ENCODE measurements at places on chromosomes 7 and 10.

GRCh38 chr10:132336919-132337407, 5.0 kb downstream of the LRRC27 start:
- no peak for DNase-seq

- peak; percentile 47 for DNase-seq
Observed at GRCh38 chr10:76397181-76398042, 966.0 kb downstream of the LRMDA start.

- DNase-seq, result no peak
Observed at GRCh38 chr10:80449520-80449919, 4.6 kb upstream of the TSPAN14 start.

GRCh38 chr10:61887772-61888171, 13.7 kb upstream of the ARID5B start:
- DNase-seq, result no peak

GRCh38 chr10:47289921-47290320, 10.1 kb upstream of the GDF10 start:
- no peak for DNase-seq

- DNase-seq, result peak; percentile 2
Observed at GRCh38 chr10:15632456-15633091, 87.1 kb downstream of the ITGA8 start.

GRCh38 chr7:43758822-43759683, 573 bp downstream of the BLVRA start:
- DNase-seq, result peak; percentile 33

GRCh38 chr7:102012941-102013461, 195.6 kb downstream of the CUX1 start:
- no peak for DNase-seq

- no peak for DNase-seq
Observed at GRCh38 chr10:110648692-110649346, 4.7 kb downstream of the RBM20 start.

DNA sequence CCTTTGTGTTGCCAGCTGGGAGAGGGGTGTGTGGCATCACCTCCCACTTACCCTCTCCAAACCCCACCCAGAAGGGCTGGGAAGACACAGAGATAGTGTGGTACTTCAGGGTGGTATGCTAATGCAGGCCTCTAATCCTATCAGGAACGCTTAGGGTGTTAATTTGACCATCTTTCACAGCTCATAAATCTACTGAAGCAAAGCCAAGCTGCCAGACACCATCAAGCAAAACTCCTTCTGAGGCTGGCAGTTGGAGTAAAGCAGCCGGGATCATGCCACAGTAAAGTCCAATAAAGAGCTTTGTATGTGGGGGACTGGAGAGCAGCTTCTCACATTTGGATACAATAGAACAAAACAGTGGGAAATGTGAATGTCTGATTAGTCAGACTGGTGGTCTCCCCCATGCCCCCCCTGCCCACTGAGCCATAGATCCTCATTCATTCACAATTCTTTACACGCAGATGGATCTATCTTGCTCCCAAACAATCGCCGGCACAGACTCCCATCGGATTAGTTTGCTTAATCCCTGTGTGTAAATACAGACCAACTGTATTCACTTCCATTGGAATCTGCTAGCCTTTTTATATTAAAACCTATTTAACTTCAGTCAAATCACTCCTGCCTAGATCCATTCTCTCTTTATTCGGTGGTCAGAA, 29.6 kb downstream of the FGFBP3 start:
- DNase-seq, result no peak

DNA sequence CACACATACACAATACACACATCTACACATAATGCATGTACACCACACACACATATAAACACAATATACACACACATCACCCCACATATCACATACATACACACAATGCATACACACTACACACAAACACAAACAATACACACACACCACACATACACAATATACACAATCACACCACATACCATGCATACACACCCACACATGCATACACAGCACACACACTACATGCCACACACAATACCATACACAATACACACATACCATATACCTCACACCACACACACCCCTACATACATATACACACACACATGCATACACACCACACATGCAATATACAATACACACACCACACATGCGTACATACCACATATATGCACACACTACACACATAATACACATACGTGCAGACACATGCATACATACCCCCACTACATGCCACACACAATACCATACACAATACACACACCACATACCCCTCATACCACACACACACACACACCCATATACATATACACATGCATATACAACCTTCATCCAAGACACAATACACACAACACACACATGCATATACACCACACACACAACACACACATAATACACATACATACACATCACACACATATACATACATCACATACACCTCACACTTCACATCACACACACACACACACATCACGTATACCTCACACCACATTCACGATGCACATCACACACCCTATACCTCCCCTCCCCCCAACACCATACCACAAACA, 34.0 kb downstream of the PSMC2 start:
- DNase-seq, result no peak

GRCh38 chr10:8951440-8952089, 897.1 kb downstream of the GATA3 start:
- DNase-seq, result no peak

GRCh38 chr7:55570939-55571338, 1.4 kb downstream of the VOPP1 start:
- peak; percentile 83 for DNase-seq

DNA sequence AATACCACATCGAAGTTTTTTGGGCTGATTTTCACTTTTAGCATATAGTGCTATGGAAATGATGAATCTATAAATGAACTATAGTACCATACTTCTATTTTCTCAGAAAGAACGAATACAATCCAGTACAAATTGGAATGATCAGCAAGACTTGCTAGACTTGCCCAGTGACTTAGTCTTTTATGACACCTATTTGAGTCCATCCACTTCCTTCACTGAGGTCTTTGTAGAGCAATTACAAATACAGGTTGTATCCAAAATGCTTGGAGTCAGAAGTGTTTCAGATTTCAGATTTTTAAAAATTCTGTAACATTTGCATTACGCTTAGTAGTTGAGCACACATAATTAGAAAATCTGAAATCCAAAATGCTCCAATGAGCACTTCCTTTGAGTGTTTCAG, 104.3 kb downstream of the NRBF2 start:
- no peak for DNase-seq

GRCh38 chr10:133088179-133088955, 643 bp downstream of the ADGRA1 start:
- no peak for DNase-seq

DNA sequence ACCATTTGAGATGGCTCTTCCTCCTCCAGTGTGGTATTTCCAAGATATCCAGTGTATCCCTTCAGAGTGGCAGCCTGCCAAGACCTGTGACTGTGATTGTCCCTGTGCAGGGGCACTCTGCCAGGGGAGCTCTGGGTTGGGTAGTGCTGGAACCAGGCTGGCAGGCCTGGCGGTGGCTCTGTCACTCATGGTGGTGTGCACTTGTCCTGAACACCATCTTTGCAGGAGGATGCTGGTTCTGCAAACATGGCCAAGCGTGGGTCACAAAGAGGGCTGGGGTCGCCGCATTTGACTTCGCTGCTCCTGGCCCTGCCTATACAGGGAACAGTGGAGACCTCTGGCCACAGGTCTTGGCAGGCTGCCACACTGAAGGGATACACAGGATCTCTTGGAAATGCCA, 205.2 kb downstream of the PRPF18 start:
- DNase-seq, result no peak

DNA sequence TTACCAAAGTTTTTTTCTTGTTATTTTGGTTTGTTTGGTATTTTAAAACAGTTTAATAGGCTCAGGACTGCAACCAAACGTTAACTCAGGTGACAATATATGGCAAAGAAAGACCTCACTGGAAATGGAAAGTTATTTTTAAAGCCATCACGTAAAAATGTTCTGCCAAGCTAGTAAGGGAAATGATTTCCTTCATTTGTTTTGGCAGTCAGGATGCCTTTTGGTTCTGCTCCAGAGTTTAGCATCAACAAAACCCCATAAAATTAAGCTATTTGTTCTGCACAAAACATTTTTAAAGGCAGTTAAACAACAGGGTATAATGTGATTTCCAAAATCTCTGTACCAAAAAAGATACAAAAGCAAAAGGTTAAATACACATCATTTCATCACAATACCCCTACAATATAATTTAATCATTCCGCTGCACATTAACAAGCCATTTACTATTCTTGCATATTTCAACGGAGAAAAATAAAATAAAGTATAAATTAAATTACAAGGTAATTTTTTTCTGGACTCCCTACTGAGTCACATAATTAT, 172.4 kb downstream of the SEMA3E start:
- DNase-seq, result no peak

DNA sequence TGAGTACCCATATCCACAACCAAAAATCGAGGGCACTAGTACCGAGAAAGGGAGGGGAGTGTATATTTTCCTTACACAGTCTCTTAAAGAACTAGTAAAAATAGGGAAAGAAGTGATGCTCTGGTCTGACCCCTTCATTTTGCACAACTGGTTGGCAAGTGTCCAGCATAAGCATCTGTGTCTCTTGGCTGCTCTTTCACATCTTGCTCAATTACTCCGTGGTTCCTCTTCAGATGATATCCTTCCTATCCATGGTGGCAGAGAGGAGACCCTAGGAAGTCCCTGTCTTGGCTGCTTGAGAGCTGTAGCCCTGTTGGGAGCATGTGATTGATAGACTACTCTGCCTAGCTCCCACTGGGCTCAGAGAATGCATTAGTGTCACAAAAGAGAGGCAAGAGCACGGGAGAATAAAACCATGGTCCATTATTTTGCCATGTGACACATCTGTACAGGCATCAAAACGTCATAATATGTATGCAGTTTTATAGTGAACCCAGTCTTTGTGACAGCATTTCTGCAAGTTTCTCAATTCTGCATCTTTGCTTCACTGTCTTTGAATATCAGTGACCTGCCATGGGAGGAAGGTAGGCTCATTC, 111.8 kb upstream of the ANKRD1 start:
- DNase-seq, result peak; percentile 42

DNA sequence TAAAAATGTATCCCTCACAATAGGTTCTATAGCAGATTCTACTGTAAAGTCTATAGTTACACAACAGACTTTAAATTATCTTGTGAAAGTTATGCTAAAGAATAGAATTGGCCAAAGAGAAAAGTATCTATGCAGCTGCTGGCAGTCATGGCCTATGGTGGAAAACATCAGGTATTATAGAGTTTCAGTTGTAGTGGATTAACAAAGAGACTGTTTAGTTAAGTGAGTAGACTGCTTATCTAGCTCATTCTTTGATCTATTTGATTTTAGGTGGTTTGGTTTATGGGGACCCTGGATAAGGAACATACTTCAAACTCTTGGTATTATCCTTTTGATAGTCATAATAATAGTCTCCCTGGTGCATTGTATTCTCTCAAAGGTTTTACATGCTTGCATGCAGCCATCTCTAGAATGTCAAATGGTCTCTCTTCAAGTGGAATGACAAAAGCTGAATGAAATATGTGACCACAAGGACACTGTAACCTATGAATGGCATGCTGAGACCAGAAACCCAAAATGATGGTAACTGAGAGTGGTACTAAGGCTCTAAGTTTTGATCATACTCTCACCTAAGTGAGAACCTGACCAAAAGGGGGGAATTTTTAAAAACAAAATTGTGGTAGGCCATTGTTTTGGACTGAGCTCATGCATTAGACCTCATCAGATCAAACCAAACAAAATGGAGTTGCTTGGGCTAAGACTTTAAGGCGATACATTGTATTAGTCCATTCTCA, 54.9 kb upstream of the NAMPT start:
- DNase-seq, result no peak

DNA sequence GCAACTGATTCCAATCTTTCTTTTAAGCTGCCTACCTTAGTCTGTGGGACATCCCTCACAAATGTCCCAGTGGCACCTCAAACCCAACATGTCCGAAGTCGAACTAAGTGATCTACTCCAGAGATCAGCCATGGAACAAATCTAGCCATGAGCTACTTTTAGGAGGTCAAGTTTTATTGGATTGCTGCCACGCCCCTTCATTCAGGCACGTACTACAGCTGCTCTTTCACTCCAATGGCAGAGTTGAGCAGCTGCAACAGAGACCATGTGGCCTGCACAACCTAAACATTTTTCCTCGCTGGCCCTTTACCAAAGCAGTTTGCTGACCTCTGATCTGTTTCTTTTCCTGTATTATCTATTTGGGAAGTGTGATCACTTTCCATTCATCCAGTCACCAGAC, 192.4 kb upstream of the CDCA7L start:
- no peak for DNase-seq

DNA sequence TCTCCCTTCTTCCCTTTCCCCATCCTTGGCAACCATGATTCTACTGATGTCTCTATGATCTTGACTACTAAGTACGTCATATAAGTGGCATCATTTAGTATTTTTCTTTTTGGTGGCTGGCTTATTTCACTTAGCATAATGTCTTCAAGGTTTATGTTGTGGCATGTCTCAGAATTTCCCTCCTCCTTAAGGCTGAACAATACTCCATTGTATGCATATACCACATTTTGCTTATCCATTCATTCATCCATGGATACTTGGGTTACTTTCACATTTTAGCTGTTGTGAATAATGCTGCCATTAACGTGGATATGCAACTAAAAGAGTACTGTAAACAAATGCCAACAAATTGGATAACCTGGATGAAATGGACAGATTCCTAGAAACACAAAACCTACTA, 60.8 kb downstream of the BMPR1A start:
- no peak for DNase-seq

GRCh38 chr10:127990846-127991542, 84.1 kb downstream of the PTPRE start:
- peak; percentile 89 for DNase-seq

DNA sequence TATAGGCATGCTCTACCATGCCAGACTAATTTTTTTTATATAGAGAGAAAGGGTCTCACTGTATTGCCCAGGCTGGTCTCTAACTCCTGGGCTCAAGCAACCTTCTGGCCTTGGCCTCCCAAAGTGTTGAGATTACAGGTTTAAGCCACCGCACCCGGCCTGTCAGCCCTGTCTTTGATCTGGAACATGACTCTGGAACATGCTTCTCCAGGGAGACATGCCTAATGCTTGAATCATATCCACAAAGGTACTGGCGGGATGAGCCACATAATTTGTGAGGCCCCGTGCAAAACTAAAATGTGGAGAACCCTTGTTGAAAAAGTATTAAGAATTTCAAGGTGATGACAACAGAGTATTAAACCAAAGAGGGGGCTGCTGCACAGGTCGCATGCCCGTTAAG, 282.8 kb downstream of the ARHGAP12 start:
- no peak for DNase-seq

Data from AG10803 (cell line).